A673 (cell line): ENCODE measurements at places on chromosomes 4 and X. TPM values are rescaled to one million over a fixed set of nuclear protein-coding genes. Genes with fewer than 3 reads are reported as not detected.

Gene LUZP4
- not detected in 2 replicates for total RNA-seq

Gene SPANXA1
- not detected in 2 replicates for total RNA-seq

Gene CXCL3
- 0.24 and 0.50 TPM in 2 replicates for total RNA-seq

Gene ANXA3
- 0.86 TPM in 1 of 2 replicates, not detected in the other for total RNA-seq

Gene HHIP
- total RNA-seq: 0.22 and 0.28 TPM in 2 replicates

Gene PNCK
- total RNA-seq: 0.52 and 0.60 TPM in 2 replicates

Gene DCAF12L1
- not detected in 2 replicates for total RNA-seq

Gene ARHGEF6
- 11.4 and 16.3 TPM in 2 replicates for total RNA-seq

Gene CDKL5
- 7.5 and 9.2 TPM in 2 replicates for total RNA-seq

Gene PCDH18
- 7.8 and 10.0 TPM in 2 replicates for total RNA-seq
